ENCODE measurements at places on chromosomes 6 and 20.

GRCh38 chr6:3665608-3666007 lies 85.9 kb downstream of the PXDC1 start:
- DNase-seq = peak; percentile 47

- DNase-seq = no peak
Observed at GRCh38 chr6:41037107-41037900, 1.7 kb downstream of the UNC5CL start.

DNA sequence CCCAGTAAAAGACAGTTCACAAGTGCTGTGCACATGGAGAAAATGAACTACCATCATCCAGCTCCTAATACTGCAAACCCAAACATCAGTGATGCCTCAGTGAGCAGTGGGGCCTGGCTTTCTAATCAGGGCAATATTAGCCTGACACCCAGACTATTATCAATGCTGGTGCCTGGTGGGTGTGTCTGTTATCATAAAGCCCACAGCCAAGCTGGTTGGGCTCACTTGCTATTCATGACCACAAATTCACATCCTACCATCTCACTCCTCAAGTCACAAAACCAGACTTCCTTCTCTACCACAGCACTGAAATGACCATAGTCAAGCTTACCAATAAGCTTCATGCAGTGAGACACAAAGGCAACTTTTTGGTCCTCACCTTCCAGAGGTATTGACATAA lies 180.8 kb upstream of the PLN start:
- DNase-seq = no peak

DNA sequence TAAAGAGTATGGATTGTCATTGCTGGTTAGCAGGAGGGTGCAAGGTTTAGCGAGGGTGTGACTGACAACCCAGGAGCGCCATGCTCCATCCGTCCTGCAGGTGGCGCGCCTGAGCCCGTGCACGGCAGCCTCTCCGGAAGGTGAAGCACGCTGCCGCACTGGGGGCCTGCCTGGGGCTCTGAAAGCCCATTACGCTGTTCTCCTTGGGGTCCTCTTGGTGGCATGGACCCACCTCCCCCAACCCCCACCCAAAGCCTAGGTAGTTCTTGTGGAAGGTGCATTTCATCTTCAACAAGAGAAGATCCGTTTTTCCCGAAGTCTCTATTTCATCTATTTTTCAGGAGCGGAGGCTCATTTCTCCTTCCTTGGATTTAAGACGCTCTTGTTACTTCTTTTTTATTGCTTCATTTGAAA lies 197.4 kb upstream of the KCNG1 start:
- DNase-seq = no peak

- no peak for DNase-seq
Observed at GRCh38 chr6:4420160-4420865, 284.9 kb upstream of the ECI2 start.

DNA sequence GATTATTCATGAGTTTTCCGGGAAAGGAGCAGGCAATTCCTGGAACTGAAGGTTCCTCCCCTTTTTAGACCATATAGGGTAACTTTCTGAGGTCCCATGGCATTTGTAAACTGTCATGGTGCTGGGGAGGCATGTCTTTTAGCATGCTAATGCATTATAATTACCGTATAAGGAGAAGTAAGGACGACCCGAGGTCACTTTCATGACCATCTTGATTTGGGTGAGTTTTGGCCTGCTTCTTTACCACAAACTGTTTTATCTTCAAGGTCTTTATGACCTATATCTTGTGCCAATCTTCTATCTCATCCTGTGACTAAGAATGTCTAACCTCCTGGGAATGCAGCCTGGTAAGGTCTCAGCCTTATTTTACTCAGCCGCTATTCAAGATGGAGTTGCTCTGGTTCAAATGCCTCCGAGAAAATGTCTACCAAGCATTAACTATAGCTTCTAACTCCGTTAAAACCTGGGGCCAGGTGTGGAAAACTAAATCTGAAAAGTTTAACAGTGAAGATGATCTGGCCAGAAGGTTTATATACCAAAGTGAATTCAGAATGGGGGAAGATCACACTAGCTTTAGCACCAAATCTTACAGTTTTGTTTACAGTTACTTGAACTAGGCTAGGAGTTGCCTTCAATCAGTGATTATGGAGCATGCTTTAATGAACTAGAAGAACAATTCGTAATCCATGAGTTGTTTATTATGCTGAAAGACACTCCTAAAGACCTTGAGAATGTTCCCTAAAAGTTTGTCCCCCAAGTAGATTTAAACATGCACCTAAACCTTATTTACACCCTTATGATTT lies 80.0 kb upstream of the TOP1 start:
- no peak for DNase-seq

DNA sequence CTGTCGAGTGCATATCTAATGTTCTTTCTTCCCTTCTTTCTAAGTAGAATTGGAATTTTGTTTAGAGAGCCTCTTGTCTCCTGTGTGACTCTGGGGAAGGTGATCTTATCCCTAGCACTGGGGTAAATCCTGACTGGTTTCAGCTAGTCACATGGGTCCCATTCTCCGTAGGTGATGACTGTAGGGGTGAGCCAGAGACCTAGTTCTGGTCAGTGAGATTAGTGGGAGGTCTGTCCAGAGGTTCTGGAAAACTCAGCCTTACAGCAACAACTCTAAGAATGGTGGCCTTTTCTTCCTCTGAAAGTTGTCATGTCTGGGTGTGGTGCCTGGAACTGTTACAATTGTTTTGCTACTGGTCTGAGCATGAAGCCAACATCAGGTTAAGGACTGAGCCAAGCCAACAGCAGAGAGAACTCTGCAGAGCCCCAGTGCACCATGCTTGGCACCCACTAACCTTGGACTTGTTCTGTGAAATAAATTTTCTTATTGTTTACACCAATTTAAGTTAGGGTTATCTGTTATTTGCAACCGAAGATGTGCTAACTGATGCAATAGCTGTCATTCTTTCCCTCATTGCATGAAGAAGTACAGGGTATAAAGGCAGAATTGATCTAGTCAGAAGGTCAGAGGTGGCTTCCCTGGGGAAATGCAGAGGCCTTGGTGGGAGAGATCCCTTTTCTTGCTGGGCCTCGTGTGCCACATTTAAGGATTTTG lies 56.8 kb upstream of the TULP4 start:
- no peak for DNase-seq

All from brain (organoid and tissue), 16 donors.